ENCODE measurements at places on chromosomes 2 and 18. TPM values are rescaled to one million over a fixed set of nuclear protein-coding genes. Genes with fewer than 3 reads are reported as not detected.

DES gene
- 82.0 TPM for total RNA-seq

GRCh38 chr18:1657876-1658275 lies 753.2 kb downstream of the ADCYAP1 start:
- DNase-seq, result no peak

DNA sequence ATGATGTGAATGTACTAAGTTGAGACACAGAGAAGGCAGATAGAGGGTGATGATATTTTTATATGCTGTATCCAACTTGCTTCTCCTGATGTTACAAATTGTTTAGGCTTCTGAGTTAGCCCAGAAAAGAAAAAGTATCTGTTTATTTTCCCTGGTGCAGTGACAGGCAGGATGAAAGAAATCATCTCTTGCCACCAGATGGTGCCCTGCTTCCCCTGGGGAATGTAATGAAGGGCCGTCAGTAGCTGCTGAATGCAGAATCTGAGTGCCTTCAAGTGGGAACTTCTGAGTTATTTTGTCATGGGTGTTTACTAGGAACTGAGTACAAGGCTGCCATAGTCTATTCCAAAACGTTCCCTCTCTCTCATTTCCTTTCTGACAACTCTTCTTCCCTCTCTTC lies 525.6 kb downstream of the MBD2 start:
- no peak for DNase-seq

DNA sequence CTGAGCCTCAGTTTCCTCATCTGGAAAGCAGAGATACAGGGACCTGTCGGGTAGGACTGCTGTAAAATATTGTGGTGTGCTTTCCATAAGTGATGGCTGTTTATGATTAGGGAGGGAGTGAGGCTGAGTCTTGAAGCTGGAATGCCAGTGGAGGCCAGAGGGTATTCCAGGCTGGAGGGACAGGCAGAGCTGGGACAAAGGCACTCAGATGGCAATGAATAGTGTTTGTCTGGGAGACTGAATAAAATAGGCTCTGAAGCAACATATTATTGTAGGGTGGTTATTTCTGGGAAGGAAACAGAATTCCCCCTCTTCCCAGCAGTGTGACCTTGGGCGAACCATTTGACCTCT lies 120.7 kb downstream of the INHBB start:
- no peak for DNase-seq

DNA sequence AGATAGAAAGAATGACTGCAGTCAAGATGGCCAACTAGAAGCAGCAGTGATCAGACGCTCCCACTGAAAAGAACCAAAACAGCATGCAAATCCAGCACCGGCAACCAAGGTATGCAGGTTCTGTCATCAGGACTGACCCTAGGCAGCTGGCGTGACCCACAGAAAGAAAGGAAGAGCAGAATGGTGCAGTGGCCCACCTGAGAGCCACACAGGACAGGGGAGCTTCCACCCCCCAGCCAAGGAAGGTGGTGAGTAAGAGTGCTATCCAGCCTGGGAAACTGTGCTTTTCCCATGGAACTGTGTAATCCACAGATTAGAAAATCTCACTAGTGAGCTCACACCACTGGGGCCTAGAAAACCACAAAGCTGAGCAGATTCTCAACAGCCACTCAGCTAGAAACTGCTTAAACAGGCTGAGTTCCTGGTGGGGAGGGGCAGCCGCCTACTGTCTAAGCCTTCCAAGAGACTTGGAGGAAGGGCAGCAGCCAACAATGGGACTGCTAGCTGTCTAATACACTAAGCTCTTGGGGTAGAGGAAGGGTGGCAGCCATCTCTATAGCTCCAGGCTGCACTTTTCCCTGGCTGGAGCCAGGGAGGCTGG lies 127.9 kb downstream of the EVA1A start:
- DNase-seq, result peak; percentile 31

- no peak for DNase-seq
Observed at GRCh38 chr2:42663828-42664227, 95.4 kb downstream of the MTA3 start.

MROH2A gene
- total RNA-seq, result 1.6 TPM

GRCh38 chr2:29072971-29073725 lies 1.2 kb downstream of the PCARE start:
- DNase-seq, result no peak

DNA sequence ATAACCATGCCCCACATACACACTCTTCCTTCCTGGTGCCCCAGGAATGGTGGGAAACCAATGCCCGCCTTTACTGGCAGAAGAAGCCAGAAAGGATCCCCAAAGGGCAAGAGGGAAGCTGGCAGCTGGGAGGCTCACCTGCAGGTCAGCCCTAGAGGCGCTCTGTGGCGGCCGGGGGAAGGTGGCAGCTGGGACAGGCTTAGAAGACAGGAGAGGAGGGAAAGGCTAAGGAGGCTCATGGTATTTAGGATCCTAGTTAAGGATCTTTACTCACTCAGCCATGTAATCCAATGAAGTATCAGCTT lies 23.8 kb downstream of the ADRA2B start:
- peak; percentile 33 for DNase-seq

CNGA3 gene
- total RNA-seq, result not detected

DNA sequence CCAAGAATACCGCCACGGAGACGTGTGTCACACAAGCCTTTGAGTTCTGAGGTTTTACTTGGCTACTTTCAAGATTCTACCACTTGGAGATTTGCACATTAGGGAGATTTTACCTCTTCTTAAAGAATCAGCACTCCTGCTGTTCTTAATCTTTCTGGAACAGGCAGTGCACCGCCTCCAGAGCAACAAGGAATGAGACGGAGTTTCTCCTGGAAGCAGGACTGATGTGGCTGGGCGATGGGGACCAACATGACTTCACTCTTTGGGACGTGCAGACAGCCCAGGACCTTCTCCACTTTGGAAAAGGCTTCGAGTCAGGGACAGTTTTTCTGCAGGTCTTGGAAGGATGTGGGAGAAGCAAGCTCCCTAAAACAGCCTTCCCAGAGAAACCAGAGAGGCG lies 255.2 kb downstream of the HDAC4 start:
- DNase-seq, result no peak

GRCh38 chr2:30800159-30800558 lies 7.1 kb downstream of the CAPN13 start:
- no peak for DNase-seq

DNA sequence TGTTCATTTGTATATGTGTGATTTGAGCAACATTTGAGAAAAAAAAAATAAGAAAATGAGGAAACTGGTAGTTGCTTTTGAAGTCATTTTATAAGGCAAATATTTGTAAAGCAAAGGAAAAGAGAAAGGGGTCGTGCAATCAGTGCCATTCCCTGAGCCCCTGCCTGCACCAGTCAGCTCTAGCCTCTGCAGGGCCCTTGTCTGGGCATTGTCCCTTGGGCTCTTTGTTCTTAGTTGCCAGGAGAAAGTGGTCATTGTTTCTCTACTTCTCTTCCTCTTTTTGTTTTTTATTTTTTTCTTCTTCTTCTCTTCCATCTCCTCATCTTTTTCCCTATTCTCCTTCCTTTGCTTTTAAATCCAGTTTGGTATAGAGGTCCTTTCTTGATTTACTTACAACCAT lies 175.3 kb upstream of the CREB1 start:
- DNase-seq, result no peak

REG3A gene
- 834 TPM for total RNA-seq

PJVK gene
- total RNA-seq, result 3.1 TPM
